ENCODE measurements at places on chromosomes 4 and X.

GRCh38 chrX:46681849-46682248, 77.1 kb downstream of the SLC9A7 start:
- no peak for DNase-seq

DNA sequence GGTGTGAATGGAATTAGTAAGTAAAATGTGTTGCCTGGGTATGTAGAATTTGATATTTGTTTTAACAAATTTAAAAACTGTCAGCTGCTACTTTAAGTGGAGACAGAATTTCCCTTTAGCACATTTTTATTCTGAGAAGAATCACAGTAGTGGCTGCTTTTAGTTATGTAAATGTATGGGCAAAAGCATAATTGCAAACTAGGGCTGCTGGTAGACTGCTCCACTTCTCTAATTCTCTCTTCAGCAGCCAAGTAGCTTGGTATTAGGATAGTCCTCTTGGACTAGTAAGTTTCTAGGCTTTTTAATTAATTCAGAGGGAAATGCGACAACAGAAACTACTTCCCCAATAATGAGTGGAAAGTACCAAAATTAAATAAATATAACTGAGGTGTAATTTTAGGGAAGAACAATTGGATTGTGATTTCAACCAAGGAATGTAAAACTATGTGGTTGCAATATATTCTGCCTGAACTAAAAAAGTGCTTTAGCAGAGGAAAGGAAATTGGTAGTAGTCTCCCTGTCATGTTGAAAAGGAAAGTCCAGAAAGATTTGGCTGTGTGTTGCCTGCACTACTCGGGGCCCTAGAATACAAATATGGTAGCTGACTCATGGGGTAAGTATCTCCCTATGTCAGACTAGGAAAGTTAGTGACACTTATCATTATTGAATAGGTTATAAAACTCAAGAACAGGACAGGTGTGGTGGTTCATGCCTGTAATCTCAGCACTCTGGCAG, 9.2 kb upstream of the EIF4E start:
- DNase-seq = no peak

DNA sequence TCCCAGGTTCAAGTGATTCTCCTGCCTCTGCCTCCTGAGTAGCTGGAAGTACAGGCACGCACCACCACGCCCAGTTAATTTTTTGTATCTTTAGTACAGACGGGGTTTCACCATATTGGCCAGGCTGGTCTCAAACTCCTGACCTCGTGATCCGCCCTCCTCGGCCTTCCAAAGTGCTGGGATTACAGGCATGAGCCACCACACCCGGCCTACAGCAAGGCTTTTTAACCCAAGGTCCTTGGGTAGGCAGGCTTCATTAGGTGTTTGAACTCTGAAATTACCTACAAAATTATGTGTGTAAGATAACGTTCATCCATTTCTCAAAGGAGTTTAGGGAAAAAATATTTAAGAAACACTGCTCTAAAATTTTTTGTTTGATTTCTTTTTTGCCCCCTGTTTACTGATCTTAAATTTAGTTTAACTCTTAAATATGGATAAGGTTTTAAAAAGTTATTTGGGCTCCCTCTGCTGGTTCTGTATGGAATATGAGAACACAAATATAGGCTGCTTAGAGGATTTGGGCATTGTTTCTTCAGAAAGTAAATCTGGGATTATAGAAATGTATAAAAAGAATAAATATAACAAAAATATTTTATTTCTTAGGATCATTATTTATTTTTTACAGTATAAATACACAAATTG, 92.8 kb downstream of the CBR4 start:
- DNase-seq = no peak

- no peak for DNase-seq
Measured at GRCh38 chr4:51884606-51885005, 41.7 kb downstream of the DCUN1D4 start.

- no peak for DNase-seq
Measured at GRCh38 chrX:57905141-57905540, 5.1 kb downstream of the ZXDA start.

DNA sequence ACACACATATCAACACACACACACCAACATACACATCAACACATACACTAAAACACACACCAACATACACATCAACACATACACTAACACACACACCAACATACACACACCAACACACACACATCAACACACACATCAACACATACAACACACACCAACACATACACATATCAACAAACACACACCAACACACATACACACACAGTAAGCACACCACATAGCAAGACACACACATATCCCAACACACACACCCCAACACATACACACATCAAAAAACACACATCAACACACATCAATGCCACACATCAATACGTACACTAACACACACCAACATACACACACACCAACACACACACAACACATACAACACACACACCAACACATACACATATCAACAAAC, 40.9 kb upstream of the MAN2B2 start:
- no peak for DNase-seq

GRCh38 chrX:8849458-8849857, 48.3 kb upstream of the FAM9A start:
- DNase-seq = no peak

- DNase-seq = no peak
Measured at GRCh38 chr4:39302901-39303300, 63.3 kb downstream of the RFC1 start.

DNA sequence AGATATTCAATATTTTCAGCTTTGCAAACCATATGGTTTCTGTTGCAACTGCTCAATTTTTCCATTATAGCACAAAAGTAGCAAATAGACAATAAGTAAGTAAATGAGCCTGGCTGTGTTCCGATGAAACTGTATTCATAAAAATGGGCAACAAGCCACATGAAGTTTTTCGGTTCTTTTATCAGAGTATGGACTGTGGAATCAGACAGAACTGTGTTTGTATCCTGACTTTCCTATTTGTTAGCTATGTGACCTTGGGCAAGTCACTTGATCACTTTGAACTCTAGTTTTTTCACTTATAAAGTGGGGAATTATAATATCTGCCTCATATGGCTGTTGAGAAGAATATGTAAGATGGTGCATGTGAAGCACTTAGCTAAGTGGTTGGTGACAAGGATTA, 23.4 kb upstream of the ADGRA3 start:
- no peak for DNase-seq

DNA sequence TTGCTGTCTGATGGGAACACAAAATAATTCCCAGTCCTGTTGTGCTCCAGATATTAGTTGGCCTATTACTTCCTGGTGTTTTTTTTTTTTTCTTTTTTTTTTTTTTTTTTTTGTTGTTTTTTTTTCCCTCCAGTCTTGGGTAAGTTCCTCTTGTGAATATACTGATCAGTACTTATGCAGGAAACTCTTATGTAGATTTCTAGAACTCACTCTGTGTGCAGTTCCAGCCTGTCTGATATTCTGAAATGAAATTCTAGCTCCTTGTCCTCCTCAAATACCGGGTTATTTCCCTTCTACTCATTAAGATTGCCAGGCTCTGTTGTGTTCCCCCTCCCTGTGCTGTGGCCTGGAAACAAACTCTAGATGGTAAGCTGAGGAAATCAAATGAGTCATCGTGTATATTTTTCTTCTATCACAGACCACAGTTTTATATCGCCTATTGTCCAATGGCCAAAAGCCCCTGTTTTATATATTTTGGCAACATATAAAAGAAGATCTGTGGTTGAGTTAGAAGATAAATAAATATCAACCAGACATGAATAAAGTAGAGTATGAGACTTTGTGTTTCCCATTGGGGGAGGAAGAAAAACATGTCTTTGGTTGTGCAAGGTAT, 124.3 kb upstream of the UGT8 start:
- DNase-seq = no peak

DNA sequence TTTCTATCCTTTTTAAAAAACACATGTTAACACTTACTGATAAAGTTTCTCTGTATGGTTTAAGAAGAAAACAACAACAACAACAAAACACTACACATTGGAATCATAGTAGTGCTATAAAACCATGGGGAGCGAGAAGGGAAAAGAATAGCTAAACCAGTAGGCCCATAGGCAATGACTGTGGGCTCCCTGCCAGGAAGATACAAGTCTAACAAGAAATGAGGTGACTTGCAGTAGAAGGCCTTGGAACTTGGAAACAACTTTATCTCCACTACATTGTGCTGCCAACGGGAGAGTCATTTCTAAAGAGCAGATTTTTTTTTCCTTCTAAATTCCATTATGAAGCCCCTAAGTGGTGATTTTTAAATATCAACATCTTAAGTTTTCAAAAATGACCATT, 78.0 kb downstream of the GPC4 start:
- no peak for DNase-seq

DNA sequence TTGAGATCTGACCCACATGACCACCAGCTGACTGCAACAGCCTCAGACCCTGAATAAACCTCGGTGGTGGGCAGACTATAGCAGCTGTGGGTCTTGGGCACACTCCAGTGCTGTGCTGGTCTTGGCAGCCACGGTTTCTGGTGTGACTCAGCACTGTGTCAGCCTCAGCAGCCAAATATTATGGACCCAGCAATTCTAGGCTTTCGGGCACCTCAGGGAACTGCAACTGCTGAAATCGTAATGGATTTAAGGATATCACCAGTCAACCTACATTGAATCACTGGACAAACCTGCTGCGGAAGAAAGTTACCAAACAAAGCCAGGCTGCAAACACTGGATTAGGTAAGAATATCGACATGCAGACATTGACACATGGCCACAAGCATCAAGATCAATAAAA, 10.5 kb upstream of the UBE2NL start:
- DNase-seq = no peak

DNA sequence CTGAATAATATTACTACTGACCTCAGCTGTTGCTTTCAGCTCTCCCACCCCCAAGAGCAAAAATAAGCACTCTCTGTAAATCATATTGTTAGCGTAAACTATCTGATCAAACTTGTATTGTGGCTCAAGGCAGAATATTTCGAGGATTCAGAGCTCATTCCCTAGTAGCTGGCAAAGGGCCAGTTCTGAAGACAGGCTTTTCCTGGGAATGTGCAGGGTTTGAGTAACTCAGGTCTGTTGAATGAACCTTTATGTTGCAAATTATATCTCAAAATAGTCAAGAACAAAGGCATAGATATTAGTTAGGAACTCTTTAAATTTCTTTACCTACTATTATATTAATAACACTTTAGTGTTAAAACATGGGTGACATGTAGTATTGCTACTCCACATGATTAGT, 454.9 kb downstream of the CCSER1 start:
- no peak for DNase-seq

- no peak for DNase-seq
Measured at GRCh38 chr4:186236126-186236525, 8.8 kb downstream of the KLKB1 start.

- no peak for DNase-seq
Measured at GRCh38 chrX:55486736-55487135, 2.9 kb downstream of the USP51 start.

DNA sequence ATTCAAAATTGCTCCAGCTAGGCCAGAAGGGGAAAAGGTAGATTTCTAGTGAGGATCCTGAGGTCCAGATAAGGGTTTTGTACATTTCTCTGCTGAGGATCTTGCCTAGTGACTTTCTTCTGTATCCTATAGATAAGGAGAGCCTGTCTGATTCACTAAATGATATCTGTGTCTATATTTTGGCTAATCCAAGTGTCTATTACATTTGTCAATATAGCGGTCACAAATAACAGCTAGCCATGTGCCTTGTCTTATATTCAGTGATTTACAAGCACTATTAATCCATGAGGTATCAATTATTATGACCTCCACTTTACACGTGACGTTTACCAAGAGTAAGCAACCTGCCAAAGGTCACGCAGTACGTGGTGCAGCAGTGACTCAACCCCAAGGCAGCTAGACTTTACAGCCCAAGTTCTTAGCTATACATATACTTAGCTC, 41.6 kb downstream of the TMEM165 start:
- DNase-seq = no peak

DNA sequence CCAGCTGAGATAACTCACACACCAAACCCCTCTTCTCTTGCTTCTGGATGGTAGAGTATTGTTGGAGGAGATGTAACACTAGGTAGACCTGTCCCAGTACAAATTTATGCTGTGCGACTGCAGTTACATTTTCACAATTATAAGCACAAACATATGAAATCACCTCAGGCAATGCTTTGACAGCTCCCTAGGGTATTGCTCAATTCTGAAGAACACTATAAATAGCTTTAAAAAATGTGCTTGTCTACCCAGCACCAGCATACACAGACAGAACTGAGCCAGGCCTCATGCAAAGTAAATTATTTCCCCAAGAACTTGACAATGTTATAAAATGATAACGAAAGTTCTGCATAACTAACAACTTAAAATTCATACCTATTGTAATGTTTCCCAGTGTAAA, 1999.1 kb upstream of the ADGRL3 start:
- DNase-seq = no peak

GRCh38 chr4:152514356-152514755, 21.5 kb downstream of the FBXW7 start:
- no peak for DNase-seq

DNA sequence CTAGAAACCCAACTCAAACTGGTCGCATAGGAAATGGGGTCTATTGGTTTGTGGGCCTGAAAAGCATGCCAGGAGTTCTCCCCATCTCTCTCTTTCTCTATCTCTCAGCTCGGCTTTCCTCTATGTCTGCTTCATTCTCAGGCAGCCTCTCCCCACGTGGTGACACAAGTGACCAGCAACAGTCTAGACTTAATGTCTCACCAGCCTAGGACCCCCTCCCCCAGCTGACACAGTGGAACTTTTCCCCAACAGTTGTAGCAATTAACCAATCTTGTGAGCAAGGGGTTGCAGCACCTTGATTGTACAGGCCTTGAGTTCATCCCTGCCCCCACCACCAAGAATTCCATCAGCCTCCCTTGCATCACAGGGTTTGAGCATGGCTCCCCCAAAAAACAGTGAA, 159.8 kb upstream of the KIT start:
- DNase-seq = no peak

DNA sequence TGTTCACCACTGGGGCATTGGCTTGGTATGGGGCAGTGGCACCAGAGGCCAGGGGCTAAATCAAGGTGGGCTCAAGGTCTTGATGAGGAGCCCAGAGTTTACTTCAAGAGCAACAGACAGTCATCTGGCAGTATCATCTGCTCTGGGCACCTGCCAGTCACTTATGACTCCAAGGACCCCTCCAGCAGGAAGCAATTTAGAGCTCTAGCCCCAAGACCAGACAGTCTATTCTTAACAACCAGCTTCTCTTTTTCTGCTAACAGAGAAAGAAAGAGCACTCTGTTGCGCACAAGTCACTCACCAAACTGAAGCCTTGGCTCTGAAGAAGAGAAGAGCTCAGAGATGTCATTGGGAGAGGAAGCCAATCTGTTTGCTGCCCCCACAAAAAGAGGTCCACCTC, 309.2 kb downstream of the HS3ST1 start:
- no peak for DNase-seq

- DNase-seq = no peak
Measured at GRCh38 chr4:185182239-185182638, 21.6 kb downstream of the CFAP97 start.

DNA sequence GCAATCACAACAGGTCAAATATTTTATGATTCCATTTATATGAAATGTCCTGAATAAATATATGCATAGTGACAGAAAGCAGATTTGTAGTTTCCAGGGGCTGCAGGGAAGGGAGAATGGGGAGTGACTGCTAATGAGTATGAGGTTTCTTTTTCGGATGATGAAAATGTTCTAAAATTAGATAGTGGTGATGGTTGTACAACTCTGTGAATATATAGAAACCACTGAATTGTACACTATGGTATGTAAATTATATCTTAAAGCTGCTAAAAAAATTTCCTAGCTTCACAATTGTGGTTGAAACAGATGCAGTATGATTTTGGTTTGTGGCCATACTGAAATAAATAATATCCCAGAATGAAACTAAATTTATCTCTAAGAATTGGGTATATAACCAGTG, 12.9 kb upstream of the IL2 start:
- no peak for DNase-seq

GRCh38 chrX:15856222-15856587, 1.6 kb upstream of the AP1S2 start:
- DNase-seq = no peak
